Esophagus mucosa (tissue), 1 donor: ENCODE measurements at places on chromosomes 16 and 17. TPM values are rescaled to one million over a fixed set of nuclear protein-coding genes. Genes with fewer than 3 reads are reported as not detected.

DNA sequence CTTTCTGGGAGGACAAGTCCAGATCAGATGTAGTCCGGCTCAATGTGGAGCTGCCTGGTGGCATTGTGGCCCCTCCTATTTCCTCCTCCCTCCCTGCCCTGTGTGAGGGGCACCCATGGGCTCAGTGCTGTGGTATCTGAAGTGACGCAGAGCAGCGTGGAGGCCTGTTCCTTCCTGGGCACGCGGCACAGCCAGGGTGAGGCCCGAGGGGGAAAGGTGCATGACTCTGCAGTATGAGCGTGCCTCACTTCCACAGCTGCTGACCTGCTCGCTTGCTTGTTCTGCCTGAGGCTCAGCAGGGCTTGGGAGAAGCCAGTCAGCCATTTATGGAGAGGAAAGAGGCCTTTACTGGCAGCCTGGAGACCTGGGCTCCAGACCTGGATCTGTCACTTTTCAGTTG is 11.7 kb downstream of the TMEM238L start:
- ATAC-seq = peak; percentile 95

GRCh38 chr17:45918241-45918745 is 23.9 kb downstream of the MAPT start:
- ATAC-seq = no peak

DNA sequence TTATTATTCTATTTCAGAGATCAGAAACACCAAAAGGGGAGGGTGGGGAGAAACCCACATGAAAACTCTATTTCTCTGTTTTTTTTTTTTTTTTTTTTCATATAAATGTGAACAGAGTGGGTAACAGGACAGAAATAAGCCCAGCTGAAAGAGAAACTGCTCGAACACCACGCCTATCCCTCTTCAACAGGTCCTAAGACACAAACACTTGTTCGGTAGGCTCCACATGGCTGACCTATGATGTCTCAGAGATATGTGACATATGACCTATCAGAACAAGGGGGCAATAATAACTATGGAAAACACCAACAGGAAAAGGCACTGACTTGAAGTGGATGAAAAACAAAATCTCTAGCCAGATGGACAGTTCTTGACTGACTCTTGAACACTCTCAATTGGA is 44.8 kb downstream of the PARN start:
- no peak for ATAC-seq

The HSD11B2 gene
- 6.6 TPM for total RNA-seq

The UNC13D gene
- 26.0 TPM for total RNA-seq

DNA sequence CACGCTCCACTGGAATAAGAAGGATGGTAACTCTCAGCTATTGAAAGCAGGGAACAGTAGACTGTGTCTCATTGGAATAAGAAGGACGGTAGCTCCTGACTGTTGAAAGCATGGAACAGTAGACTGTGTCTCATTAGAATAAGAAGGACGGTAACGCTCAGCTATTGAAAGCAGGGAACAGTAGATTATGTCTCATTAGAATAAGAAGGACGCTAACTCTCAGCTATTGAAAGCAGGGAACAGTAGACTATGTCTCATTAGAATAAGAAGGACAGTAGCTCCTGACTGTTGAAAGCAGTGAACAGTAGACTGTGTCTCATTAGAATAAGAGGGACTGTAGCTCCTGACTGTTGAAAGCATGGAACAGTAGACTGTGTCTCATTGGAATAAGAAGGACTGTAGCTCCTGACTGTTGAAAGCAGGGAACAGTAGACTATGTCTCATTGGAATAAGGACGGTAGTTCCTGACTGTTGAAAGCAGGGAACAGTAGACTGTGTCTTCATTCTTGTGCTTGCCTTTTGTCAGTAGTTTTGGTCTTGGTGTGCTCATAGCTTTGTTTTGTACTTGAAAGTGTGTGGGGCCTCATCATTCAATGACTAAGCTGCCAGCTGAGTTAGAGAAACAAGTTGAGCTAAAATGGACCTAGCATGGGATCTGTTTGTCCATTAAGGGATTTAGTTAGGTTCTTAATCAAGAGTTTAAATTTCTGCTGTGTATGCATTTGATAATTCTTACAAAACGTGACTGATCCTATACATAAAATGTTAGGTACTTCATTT is 58.5 kb downstream of the BANP start:
- no peak for ATAC-seq

- ATAC-seq = no peak
These were observed 658 bp downstream of the RABEP2 start for GRCh38 chr16:28924399-28924761.

GRCh38 chr17:32862940-32863339 is 14.0 kb downstream of the MYO1D start:
- ATAC-seq = no peak

DNA sequence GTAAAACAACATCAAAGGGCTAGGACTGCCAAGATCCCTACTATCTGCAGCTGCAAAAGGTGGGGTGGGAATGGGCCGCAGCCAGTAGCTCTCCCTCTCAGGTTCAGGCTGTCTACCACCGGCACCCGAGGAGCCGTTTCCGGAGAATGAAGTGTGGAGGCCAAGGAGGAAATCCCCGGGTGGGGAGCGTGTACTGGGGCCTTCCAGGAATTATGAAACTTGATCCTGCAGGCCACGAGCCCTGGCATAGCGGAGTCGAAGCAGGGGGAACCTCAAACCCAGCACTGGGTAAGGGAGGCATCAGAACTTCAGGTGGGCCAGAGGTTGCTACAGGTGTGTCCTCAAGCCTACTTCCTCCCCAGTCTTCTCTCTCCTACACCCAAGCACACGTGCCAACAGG is 5.1 kb downstream of the INPP5K start:
- ATAC-seq = peak; percentile 0

The CDRT15 gene
- total RNA-seq = not detected

GRCh38 chr17:80920441-80920840 is 71.2 kb upstream of the CHMP6 start:
- ATAC-seq = no peak

DNA sequence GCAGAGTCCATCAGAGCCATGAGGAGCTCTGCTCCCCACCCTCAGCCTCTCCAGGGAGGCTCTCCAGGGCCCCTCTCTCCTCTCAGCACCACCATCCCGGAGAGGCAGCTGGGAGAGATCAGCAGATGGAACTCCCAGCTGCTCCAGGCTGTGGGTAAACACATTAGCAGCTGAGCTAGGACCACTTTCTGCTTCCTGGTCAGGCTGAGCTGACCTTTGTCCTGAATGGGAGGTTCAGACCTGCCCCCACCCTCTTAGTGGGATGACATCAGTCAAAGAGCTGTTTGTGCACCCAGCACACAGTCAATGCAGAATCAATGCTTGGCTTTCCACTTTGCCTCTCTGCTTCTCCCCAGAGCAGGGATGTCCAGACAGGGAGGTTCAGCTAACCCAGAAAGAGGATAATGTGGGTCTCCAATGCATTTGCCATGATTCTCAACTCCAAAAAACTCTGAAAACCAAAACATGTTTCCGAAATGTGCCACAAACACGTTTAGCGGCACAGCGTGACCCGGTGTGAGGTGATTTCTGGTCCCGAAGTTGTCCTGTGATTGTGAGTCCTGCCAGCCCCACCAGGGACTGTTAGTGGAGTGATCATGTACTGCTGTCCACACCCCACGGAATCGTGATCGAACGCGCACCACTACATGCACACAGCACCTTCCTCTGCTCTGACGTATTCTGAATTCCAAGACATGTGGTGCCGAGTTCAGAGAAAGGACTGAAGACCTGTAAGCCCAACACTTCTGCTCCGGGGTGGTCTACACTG is 6.7 kb downstream of the GPR142 start:
- no peak for ATAC-seq

The HS3ST6 gene
- total RNA-seq = 1.4 TPM

GRCh38 chr17:60335289-60335688 is 56.6 kb downstream of the USP32 start:
- no peak for ATAC-seq

The MT1M gene
- 2.0 TPM for total RNA-seq

GRCh38 chr16:27518226-27518625 is 31.5 kb downstream of the GTF3C1 start:
- no peak for ATAC-seq

- no peak for ATAC-seq
These were observed 160.6 kb downstream of the IRX3 start for GRCh38 chr16:54125751-54126655.

GRCh38 chr16:55630774-55631173 is 25.0 kb upstream of the SLC6A2 start:
- no peak for ATAC-seq

The TBX2 gene
- 1.6 TPM for total RNA-seq
